ENCODE measurements at places on chromosomes 16 and 17. TPM values are rescaled to one million over a fixed set of nuclear protein-coding genes. Genes with fewer than 3 reads are reported as not detected.

Gene MT1M
- not detected for total RNA-seq

Gene UTS2R
- 0.16 TPM for total RNA-seq

Gene LDHD
- total RNA-seq = not detected

Gene IRX5
- total RNA-seq = not detected

Gene LRRC37B
- total RNA-seq = 29.4 TPM

Gene KRTAP2-2
- not detected for total RNA-seq

GRCh38 chr17:79711715-79712305 is 18.9 kb upstream of the ENPP7 start:
- no peak for DNase-seq

DNA sequence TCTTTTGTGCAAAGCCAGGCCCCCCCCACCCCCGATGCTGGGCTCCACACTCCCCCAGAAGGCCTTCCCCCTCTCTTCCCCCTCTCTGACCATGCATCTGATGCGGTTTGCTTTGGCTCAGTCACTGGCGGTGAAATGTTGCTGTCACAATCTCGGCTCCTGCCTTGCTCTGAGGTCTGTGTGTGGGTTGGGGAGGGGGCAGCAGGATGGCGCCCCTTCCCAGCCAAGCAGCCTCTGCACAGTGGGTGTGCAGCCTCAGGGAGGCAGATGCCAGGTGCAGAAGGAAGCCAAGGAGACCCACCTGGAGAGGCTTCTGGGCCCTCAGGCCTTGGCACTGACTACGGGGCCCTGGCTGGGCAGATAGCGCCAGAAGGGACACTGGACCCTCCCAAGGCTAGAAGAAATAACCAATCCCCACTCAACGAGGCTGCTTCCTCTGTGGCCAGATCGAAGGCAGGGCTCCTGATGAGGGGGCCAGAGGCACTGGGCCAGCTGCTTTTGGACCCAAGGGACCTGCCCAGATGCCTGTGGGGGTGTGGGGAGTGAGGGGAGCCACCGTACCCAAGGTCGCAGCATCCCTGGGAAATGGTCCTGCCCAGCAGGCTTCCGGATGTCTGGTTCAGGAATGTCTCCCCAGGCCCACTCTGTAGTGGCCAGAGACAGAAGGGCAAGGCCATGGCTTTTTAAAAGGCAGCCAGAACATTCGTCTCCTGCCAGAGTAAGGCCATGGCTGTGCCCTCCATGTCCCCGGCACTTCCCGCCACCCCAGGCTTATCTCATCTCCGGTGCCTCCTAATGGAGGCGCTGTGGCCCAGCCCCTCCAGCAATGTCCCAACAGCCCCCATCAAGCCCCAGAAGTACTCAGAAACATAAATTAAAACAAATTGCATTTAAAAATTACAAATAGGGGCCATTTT is 43.4 kb upstream of the SLC38A10 start:
- no peak for DNase-seq

DNA sequence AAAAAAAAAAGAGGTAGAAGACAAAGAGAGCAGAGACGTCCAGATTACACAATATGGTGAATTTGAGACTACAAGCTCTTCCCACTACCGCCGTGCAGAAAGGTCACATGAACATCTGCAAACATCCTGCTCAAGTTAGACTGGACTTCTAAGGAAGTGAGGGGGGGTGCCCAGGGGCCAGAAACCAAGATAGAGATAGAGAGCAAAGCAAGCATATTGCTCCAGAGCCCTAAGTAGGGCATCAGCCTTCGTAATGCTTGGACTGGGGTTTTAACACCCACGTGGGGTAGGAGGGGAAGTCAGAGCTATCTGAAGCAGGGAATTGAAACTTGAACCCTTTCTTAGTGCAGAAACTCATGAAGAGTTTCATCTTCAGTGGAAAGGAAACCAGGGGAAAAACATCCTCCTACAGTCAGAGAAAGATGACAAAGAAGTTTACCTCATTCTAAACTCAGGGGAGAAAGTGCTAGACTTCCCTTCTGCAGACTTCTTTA is 8.7 kb downstream of the CLEC19A start:
- no peak for DNase-seq

- DNase-seq = peak; percentile 62
Observed at GRCh38 chr17:78725448-78726021, 56.5 kb downstream of the CYTH1 start.

- no peak for DNase-seq
Observed at GRCh38 chr16:81693041-81693743, 85.9 kb upstream of the PLCG2 start.

- no peak for DNase-seq
Observed at GRCh38 chr17:30605027-30605426, 127.8 kb downstream of the GOSR1 start.

DNA sequence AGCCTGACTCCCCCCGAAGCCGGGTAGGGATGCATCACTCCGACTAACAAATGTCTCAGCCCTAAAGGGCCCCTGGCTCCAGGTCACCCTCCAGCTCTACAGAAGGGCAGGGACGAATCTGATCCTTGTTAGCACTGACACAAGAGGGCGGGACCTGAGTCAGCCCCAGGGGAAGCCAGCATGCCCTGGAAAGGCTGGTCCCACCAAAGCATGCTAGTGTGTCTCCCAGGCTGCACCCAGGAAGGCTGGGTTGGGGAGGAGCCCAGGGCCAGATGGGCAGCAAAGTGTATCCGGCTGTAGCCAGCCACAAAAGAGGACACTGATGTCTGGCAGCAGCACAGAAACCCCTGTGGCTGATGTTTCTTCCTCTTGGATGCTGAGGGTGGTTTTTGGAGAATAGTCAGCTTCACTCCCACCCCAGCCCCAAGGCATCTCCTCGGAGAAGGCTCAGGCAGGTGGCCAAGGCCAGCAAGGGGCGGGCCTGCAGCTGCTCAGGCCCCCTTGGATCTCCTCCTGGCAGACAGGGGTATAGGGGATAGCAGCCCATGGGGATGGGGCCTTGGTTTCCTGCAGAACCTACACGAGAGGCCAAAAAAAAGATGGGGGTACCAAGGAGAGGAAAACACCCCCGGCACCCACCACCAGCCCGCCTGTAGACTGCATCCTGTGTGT is 11.0 kb downstream of the NATD1 start:
- DNase-seq = no peak

DNA sequence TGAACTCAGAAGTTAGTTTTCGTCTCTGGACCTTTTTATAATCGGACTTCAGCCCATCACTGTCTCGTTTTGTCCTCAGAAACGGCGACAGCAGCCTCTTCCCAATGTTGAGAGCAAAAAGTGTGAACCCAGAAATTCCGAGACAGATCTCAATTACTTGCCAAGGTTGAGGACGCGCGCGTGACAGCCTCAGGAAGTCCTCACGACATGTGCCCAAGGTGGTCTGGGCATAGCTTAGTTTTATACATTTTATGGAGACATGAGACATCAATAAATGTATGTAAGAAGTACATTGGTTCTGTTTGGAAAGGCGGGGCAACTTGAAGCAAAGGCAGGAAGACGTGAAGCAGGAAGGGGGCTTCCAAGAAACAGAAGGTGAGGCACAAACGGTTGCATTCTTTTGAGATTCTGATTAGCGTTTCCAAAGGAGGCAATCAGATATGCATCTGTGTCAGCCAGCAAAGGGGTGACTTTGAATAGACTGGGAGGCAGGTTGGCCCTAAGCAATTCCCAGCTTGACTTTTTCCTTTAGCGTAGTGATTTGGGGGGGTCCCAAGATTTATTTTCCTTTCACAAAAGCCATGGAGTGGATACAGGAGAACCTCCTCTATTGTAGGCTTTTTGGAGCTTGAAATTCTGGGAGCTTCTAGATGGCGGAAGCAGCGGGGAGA is 583 bp upstream of the ZNF747 start:
- DNase-seq = no peak

DNA sequence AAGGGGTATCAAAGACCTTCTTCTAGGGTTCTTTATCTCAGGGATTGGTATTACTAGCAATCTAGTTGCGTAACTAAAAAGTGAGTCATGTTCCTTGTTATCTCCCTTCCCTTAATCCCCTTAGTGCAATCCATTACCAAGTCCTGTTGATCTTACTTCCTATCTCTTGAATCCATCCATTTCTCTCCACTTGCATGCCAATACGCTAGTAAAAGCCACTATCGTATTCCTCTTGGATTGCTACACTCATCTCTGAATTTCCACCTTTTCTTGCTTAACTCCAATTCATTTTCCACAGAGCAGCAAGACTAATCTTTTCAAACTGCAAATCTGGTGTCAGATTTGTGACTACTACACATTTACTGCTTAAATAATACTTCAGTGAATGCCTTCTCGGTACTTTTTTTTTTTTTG is 1.8 kb upstream of the ADAT1 start:
- DNase-seq = no peak
